Mammary epithelial cell (primary cell): ENCODE measurements at places on chromosomes 12 and 14. TPM values are rescaled to one million over a fixed set of nuclear protein-coding genes. Genes with fewer than 3 reads are reported as not detected.

- DNase-seq = no peak
Measured at GRCh38 chr14:69632593-69633151, 21.3 kb downstream of the SUSD6 start.

- DNase-seq = no peak
Measured at GRCh38 chr14:68729556-68729955, 63.3 kb downstream of the ZFP36L1 start.

DNA sequence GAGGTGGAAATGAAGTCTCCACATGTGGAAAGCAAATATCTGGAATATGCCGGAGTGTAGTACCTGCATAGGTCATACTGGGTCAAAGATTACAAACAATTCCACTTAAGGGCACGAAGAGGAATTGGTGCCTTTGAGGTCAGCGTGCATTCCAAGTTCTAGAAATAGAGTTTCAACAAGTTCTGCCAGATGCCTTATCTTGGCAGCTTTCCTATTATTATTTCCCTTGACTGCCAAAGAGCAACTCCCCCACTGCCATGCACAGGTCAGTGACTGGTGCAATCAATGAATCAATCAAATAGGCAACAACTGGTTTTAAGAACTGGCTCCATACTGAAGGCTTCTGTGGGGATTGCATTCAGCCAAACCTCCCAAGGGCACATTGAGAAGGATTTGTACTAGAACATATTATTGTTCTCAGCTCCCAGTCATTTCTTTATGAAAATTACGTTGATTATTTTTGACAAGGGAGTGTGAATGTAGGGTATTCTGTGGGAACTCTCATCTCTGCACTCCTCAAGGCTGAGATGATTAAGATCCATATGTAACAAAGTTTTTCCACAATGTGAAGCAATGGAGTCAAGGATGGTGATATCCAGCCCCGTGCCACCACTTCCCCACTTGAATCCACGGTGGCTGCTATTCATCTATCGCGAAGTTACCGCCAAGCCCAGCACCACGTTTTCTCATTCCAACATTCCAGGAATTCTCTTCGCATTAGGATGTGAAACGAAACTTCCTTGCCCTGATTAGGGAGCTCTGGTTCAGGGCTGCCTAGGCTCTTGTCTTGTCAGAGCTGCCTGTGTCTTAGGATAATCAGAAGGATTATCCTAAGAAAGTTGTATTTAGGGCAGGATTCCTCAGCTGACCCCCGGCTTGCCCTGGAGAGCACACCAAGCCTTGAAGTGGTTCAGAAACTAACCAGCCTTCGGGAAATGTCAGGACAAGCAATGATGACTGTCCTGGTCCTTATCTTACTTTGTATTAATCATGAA is 115.1 kb upstream of the PCED1B start:
- peak; percentile 81 for DNase-seq

- no peak for DNase-seq
Measured at GRCh38 chr12:11170810-11171144, 217 bp upstream of the SMIM10L1 start.

DNA sequence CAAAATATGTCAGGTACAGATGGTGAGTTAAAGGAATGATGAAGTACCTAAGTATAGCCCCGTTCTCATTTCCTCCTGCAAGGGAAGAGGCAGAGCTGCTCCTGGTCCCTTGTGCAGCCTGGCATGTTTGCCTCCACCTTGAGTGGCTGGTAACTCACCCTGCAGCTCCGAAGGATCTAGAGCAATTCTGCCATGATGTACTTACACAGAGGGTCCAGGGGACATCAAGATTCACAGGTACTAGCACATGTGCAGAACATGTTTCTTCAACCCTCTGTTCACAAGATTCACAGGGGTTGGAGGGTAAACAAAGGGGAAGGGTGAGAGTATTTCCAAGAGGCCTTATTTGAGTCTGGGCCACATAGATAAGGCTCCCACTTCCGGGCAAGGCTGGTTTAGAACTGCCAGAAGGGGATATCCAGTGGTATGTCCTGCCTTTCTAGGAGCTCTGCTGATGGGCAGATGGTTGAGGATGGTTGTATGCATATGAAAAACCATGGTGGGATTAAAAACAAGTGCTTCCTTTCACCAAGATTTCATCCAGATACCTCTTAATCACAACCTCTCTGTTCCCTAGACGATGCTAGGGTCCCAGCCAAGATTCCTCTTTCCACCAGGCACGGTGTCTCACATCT is 7.7 kb downstream of the DCTN2 start:
- DNase-seq = no peak

- DNase-seq = peak; percentile 83
Measured at GRCh38 chr12:115313929-115314328, 630.0 kb upstream of the TBX3 start.

Gene C1RL
- 38.3 TPM for total RNA-seq

Gene STXBP6
- 0.17 TPM for total RNA-seq

Gene PTCSC3
- not detected in 2 replicates for total RNA-seq

Gene GLS2
- 4.5 and 4.7 TPM in 2 replicates for total RNA-seq

Gene SYCP3
- total RNA-seq = 0.50 TPM

Gene CLEC12A
- total RNA-seq = not detected

Gene TSHR
- not detected for total RNA-seq
